8988T (cell line): ENCODE measurements at places on chromosomes 7 and 10.

GRCh38 chr7:50450590-50451032 is 461 bp upstream of the FIGNL1 start:
- no peak for DNase-seq

- DNase-seq = no peak
Measured at GRCh38 chr10:62380016-62380415, 5.8 kb downstream of the ZNF365 start.

DNA sequence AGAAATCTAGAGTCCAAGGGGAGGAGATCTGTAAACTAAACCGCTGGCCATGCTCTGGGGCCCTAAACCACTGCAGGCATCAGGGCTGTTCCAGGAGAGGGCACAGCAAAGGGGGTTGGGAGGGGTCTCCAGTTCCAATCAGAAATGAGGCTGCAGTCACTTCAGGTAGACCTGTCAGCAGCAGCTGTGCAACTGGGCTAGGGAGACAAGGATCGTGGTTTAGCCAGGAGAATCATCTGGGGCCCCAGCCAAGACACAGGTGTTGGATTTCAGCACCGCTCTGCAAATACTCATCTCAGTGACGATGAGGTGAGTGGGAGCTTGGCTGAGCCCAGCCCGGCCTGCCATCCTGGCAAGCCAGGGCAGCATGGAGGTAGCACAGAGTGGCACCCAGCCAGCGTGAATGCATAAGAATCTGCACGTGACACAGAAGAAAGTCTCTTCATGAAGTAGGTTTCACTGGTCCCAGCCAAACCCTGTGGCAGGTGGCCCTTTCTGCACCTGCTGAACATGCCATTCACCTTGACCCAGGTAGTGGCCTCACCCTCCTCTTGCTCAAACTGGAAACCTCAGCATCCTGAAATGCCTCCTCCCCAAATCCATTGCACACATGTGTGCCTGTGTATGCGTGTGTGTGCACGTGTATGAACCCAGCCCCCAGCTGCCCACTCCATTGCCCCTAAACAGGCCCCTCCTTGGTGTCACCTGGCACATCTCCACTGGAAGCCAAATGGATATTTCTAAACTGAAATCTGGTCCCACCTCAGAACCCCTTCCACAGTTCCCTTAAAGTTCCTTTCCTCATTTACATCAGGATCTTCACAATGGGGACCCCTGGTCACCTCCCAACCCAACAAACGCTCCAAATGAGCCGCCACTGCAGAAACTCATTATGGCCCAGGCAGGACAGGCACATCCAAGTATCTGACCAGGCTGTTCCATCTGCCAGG is 9.6 kb downstream of the GPRIN2 start:
- no peak for DNase-seq

- no peak for DNase-seq
Measured at GRCh38 chr10:60810437-60811182, 32.3 kb downstream of the CDK1 start.

DNA sequence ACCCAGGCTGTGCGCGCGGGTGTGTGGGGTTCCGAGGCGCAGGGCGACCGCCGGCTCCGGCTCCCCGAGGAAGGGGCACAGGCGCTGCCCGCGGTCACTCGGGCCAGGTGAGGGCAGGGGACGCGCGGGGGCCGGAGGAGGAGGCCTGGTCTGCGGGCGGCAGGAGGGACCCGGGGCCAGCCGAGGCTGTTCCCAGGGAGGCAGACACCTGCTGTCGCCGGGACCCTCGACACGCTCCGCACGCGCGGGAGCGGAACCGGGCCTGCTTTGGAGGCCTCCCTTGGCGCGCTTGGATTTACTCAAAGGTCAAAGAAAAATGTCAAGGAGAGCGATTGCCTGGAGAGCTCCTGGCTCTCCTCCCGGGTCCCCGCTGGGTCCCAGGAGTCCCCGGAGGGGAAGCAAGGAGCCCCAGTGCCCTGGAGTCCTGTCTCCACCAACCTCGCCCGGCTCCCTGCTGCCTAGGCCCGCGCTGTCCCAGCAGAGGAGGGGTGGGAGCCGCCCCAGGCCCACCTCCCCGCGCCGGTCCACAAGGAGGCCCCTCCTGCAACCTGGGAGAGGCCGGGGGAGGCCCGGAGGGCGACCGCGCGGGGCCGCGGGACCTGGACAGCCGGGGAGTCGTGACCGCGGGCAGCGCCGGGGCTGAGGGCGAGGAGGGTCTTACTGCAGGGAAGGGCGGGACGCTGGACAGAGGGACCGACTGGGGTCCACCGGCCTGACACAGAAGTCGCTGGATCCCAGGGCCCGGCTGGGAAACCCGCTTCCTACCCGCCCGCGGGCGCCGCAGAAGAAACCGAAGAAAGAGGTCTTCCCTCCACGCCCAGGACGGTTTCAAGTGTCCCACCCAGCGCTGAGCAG is 348.9 kb downstream of the DNAJB6 start:
- no peak for DNase-seq

- peak; percentile 29 for DNase-seq
Measured at GRCh38 chr7:33904681-33905388, 504 bp upstream of the BMPER start.

DNA sequence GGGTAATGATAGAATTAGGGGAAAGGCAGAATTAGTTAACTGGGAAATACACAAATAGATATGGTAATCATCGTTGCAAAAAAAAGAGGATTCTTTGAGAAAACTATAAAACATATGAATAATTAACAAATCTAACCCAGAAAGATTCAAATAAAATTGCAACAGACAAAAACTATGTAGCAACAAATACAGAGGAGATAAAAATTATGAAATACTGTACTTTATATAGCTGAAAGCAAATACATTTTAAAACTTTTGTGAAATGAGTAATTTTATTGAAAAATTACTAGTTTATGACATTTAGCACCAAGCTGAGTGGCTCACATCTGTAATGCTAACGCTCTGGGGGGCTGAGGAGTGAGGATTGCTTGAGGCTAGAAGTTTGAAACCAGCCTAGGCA is 356.7 kb downstream of the CALN1 start:
- no peak for DNase-seq

DNA sequence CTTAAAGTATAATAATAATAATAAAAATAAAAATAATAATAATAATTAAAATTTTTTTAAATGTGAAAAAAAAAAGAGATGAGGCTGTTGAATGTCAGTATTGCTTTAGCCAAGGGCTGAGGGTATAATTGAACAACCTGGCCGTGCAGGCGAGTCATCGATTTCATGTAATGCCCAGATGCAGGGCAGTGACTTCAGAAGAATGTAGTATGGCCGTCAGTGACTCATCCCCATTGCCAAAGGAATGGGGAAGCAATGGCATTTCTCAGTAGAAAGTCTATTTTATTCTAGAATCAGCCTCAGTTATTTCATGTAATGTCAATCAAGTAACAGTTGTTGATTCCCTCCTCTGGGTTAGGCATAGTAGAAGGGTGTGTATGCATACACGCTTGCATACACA is 516.4 kb downstream of the GLRX3 start:
- no peak for DNase-seq

- no peak for DNase-seq
Measured at GRCh38 chr10:74704629-74705357, 121.6 kb upstream of the KAT6B start.

- no peak for DNase-seq
Measured at GRCh38 chr10:84233940-84234339, 7.4 kb downstream of the LRIT1 start.

DNA sequence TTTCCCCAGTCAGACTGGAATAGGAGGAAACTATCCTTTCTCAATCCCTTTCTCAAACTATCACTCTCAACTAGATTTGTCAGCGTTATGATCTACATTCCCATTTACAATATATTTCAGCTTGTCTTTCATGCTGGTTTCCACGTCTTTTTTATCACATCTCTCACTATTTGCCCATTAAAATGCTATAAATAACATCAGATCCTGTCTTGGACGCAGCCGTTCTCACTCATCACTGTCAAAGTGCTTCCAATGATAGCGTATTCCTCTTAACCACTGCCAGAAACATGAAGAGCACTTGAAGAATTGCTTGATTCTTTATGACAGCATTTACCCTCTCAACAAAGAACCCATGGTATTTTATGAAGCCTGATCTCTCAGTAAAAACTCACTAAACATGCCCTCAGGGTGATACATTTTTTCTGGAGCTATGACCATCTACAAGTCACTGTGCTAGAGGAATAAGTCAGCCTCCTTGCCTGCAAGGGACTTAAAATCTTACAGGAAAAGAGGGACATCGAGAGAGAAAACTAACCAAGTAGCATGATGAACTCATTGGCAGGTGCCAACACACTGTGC is 205.6 kb upstream of the PFKP start:
- DNase-seq = no peak

GRCh38 chr7:44882899-44883298 is 2.4 kb downstream of the PURB start:
- DNase-seq = no peak

- DNase-seq = no peak
Measured at GRCh38 chr10:22649994-22650393, 64.4 kb downstream of the PIP4K2A start.

DNA sequence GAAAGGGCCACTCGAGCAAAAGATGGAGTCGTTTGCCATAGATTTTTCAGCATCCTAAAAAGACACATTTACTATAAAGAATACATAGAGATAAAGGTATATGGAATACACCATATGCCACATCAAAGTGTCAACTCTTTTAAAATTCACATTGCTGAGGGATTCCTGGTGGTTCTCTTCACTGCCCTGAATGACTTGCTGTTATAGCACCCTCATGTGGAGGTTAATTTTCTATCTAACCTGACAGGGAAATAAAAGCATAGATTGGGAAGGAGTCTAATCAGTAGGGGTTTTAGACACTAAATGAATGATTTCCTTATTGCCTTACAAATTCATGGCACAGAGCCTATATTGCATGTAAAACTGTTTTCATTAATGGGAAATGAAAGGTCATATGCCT is 25.9 kb downstream of the DNAH11 start:
- DNase-seq = no peak

DNA sequence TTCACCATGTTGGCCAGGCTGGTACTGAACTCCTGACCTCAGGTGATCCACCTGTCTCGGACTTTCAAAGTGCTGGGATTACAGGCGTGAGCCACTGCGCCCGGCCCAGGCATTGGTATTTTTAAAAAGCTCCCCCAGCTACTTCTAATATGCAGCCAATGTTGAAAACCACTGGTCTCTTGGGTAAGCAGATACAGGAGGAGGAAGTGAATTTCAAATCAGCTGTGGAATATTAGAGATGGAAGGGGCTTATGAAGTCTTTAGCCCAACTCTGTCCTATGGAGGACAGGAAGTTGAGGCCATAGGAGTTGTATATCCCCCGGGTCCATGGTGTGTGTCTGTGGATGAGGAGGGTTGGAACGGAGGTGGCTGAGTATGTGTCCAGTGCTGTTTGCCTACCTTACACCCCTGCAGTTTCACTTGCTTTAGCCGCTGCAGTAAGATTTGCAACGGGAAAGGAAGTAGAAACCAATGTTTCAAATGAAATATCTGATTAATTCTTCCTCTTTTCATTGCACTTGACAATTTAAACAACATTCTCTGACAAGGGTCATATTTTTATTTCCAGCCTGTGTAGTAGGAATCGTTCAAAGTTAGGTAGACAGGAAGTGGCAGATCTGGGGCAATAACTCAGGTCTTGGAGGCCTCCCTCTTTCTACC is 3.4 kb downstream of the PDE6C start:
- DNase-seq = no peak

DNA sequence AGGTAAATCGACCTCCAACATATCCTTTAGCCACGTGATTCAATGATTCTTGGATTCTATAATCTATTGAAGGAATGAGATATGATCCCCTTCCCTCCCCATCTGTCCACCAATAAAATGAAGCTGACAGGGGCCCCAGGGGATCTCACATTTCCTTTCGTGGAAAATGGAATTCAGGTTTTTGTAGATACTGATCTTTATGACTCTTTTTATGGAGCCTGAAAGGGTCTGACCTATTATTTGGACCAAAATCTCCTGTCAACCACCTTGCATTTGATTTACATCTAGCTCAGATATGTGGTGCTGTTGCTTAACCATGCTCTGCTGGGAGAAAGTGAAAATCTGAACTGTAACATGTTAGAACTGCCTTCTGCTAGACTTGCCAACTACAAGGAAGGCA is 234.0 kb upstream of the CXCL12 start:
- DNase-seq = no peak

- DNase-seq = no peak
Measured at GRCh38 chr7:20958572-20958971, 171.9 kb upstream of the SP8 start.

DNA sequence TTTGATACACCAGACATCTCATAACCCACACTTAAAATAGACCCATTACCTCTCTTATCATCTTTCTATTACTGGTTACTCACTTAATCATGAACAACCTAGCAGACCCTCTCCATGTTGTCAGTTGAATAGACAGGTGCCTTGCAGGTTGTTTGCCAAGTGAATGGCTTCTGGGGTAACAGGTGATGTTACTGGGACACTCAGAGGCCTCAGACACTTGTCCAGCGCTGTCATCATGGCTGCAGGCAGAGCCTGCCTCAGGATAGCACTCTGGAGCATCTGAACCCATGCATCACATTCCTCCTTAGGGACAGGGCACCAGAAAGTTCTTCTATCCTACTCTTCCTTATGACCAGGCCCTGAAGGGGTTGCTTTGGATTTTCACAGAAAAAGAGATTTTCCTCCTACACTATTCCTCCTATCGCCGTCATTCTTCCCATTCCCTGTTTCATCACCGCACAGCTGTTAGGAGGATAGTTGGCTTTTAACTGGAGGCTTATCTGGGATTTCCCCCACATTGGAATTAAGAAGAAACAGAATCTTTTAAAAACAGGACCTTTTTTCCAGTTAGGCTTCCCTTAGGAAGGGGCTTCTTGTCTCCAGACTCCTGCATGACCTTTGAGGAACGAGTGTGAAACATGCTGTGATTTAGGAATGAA is 182.1 kb downstream of the VTI1A start:
- no peak for DNase-seq

GRCh38 chr7:116024826-116025809 is 5.4 kb downstream of the TFEC start:
- no peak for DNase-seq

GRCh38 chr10:21289271-21289670 is 236.2 kb downstream of the SKIDA1 start:
- no peak for DNase-seq

- no peak for DNase-seq
Measured at GRCh38 chr10:43408331-43408709, 666 bp downstream of the HNRNPF start.
